ENCODE measurements at places on chromosomes 6 and 20.

GRCh38 chr20:64101731-64102621, 5.4 kb downstream of the NPBWR2 start:
- peak; percentile 88 for DNase-seq

DNA sequence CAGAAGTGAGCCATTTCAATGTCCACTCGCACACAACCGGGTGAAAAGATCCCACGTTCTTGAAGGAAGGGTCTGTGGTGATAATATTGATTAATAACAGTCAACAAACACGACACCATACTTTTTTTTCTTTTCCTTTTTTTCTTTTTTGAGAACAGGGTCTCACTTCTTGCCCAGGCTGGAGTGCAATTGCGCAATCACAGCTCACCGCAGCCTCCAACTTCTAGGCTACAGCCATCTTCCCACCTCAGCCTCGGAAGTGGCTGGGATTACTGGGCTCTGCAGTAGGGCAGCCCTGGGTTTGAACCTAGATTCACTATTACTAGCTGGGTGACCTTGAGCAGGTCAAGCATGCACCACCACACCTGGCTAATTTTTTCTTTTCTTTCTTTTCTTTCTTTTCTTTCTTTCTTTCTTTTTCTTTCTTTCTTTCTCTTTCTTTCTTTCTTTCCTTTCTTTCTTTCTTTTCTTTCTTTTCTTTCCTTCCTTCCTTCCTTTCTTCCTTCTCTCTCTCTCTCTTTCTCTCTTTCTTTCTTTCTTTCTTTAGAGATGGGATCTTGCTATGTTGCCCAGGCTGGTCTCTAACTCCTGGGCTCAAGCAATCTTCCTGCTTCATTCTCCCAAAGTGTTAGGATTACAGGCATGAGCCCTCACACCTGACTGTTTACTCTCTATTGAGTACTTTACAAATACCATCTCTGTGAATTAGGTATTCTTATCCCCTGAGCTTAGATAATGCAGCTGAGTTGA, 123.9 kb downstream of the SNX5 start:
- no peak for DNase-seq

- no peak for DNase-seq
These were observed 23.0 kb upstream of the MDFI start for GRCh38 chr6:41615311-41615710.

- DNase-seq: no peak
These were observed 65.6 kb downstream of the PLG start for GRCh38 chr6:160767647-160768019.

DNA sequence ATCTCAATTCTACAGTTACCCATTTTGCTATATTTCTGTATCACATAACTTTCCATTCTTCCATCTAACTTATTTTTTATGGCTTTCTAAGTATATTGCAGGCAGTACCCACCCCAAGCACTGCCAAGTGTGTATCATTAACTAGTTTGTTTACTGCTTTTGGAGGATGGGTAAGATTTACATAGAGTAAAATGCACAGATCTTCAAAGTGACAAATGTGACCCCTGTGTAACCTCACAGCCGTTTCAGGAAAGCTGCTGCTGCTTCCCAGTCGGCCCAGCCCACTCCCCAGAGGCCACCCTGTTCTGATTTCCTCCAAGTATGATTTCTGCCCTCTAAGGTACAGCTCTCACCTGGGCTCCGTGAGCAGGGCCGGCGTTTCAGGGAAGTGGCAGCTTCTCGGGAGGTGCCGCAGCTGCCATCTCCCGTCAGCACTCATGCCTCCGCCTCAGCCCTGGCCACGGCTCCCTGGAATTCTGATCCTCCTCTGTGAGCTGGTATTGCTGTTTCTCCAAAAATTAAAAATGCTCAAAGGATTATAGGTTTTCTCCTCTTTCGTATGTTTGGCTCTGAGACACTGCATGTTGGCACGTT, 15.0 kb upstream of the MAP1LC3A start:
- DNase-seq: no peak

DNA sequence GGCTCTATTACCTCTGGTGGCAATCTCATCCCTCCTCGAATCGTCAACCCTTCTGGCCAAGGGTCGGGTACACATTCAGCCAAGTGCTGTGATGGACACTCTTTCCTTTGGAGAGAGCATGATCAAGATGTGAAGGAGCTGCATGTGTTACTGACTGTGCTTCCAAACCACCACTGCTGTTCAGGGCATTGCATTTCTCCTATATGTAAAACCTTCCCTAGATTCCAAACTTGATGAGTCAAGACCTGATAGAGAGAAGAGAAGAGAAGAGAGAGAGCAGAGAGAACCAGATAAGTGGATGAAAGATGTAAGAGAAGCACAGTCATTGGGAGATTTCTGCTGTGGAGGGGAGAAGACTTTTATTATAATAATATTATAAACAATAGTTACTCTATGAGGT, 162.2 kb downstream of the KCNQ5 start:
- DNase-seq: no peak

- peak; percentile 76 for DNase-seq
These were observed 23.5 kb downstream of the TBC1D20 start for GRCh38 chr20:438571-439469.

Data from activated CD8-positive, alpha-beta memory T cell treated with anti-CD3 and anti-CD28 coated beads for 24 hours (primary cell).